ENCODE measurements at places on chromosomes 2 and 18.

DNA sequence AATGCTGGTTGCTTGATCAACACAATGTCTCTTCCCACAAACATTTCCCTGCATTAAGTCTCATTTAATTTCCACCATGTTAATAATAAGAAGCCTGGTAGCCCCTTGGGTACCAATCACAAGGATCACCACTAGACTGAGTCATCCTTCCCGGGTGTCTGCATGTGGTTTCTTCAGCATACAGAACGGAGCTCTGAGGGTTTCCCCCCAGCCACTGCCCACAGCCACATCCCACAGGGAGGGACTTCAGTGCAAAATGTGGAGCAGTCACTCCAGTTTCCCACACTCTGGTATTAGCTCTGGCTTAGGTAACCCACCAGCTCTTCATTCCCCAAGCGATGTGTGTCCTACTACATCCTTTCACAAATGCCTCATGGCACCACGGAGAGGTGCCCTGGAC lies 42.7 kb upstream of the POLE4 start:
- DNase-seq: no peak

DNA sequence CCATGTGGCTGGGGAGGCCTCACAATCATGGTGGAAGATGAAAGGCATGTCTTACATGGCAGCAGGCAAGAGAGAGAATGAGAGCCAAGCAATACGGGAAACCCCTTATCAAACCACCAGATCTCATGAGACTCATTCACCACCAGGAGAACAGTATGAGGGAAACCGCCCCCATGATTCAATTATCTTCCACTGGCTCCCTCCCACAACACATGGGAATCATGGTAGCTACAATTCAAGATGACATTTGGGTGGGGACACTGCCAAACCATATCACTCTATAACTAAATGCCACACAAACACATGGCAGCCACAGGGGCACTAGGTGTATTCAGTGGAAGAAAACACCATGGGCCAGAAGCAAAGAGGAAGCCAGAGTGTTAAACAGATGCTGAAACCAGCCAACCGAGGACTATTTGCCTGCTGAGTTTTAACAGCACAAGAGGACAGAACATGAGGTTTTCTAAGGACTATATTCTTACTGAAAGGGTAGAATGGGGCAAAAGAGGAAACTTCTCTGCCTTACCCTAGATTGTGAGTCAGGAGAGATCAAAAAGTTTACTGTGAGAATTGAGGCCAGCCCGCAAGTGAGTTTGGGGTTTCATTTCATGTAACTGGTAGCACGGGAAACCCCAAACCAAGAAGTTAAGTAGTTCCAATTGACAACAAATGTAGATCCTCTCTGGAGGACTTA lies 49.2 kb downstream of the SIGLEC15 start:
- DNase-seq: no peak

DNA sequence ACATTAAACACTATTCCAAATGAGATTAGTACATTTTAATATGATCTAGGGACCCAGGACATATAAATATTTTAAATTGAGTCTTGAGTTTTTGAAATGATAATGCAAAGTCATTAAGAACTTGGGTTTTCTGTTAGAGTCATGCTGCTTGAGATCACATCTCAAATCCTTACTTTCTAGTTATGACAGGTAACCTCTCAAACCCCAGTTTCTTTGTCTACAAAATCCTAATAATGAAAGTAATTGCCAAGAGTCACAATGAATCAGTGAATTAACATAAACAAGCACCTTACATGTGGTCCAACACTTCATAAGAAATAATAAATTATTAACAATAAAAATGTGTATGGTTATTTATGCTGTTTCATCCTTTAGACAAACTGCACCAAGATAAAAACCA lies 607.6 kb downstream of the LRP1B start:
- DNase-seq: no peak

DNA sequence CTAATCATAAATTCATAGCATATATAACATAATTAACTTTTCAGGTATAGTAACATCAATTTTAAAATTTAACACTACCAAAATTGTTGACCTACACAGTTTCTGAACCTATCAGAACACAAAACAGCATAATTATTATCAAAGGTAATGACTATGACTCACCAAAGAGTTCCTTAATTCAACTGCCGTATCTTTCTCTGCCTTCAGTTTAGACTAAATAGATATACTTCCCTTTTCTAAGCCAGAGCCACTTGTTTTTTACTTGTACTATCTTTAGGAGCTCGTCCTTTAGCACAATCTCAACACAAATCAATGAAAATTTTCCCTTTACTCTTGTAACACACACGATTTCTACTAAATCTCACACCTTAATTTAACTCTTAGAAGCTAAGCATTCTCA lies 54.4 kb downstream of the CCDC88A start:
- no peak for DNase-seq

DNA sequence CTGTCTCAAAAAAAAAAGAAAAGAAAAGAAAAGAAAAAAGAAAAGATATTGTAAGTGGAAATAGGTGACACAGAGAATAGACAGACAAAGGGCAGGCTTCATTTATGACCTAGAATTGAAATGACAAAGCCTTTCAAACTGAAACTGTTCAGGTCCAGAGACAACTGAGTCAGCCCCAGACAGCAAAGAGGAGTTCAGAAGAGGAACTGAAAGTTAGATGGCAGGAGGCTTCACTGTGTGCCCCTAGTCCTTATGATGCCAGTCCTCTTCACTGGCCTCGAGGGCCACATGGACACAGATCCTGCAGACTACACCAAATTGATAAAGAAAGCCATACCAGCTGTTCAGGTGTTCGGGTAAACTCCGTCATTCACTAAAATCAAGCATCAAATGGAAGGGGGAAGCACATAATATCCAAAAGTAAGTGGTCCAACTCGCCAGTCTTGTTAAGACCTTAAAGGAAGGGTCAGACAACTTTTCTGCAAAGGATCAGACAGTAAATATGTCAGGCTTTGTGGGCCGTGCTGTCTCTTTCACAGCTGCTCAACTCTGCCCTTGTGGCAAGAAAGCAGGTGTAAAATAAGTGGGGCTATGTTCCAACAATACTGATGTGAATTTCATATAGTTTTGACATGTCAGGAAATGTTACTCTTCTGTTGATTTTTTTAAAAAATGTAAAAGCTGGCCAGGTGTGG lies 231.9 kb upstream of the MGAT5 start:
- no peak for DNase-seq

GRCh38 chr2:150859162-150859561 lies 371.7 kb upstream of the RND3 start:
- DNase-seq: no peak

- peak; percentile 23 for DNase-seq
Observed at GRCh38 chr2:68909793-68910674, 38.8 kb upstream of the BMP10 start.

GRCh38 chr2:111667542-111668273 lies 216.3 kb downstream of the ANAPC1 start:
- DNase-seq: no peak

- DNase-seq: no peak
Observed at GRCh38 chr2:165562233-165562632, 92.7 kb downstream of the CSRNP3 start.

DNA sequence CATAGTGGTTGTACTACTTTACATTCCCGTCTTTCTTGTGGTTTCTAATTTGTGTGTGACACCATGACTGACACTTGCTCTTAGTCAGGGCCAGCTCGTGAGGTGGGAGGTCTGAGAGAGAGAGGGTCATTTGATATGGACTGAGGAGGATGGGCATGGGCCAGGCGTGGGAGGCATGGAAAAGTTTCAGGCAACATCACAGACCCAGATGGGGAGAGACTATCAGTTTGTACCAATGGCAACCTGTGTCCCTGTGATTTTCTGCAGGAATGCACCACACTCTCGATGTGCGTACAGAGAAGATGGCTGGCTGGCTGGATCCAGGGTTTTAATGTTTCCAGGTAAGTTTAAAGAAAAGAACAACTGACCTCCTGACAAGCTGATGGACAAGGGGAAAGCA lies 273.6 kb downstream of the CYRIA start:
- no peak for DNase-seq

DNA sequence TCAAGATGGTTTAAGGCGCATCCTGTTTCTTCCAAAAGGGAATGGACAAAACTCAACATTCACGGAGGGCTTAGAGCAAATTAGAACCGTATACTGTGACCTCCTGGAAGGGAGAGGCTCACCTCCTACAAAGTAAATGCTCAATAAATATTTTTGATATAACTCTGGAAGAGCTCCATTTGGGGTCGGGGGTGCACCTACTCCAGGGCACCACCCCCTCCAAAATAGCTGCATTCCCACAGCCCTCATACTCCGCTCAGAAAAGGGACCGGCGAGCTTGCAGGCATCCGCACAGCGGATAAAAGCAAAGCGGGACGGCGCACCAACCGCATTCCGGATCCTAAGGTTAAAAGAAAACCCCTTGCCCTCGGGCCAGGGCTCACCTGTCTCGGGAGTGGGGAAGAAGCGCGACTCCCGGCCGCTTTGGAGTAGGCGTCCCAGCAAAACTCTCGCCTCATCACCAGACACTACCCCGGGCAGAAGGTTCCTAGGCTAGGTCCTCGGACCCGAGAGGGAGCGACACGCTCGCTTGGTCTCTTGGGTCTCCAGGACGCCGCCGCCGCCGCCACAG lies 378 bp downstream of the WDPCP start:
- DNase-seq: no peak

GRCh38 chr2:15940661-15941480 lies 521 bp downstream of the MYCN start:
- DNase-seq: no peak

- DNase-seq: no peak
Observed at GRCh38 chr2:183037074-183037552, 1.1 kb downstream of the NCKAP1 start.

- no peak for DNase-seq
Observed at GRCh38 chr2:104891145-104891544, 37.2 kb downstream of the POU3F3 start.

DNA sequence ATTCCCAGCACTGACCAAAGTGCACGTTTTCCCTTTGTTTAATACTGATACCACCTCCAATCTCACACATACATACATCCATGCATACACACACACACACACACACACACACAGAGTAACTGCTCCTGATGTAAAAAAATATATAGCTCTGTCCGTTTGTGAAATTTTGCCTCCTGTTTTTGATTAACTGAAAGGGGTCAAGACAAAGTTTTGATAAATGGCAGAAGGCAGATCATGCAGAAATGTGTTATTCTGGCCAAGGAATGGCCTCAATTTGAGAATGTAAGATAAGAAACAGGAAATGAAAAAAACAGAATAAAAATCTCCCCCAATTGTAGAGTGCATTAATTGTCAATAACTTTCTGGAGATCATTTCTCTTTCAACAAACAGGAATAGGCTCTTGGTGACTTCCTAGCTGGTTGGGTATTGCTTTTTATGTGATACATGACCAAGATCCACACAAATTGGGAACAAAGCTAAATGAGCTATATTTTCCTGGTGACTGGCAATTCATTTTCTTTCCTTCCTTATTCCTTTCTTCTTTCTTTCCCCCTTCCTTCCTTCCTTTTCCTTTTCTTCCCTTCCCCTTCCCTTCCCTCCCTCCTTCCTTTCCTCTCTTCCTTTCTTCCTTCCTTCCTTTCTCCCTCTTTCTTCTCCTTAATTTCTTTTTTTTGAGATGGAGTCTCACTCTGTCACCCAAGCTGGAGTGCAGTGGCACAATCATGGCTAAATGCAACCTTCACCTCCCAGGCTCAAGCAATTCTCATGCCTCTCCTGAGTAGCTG lies 88.9 kb upstream of the PMAIP1 start:
- no peak for DNase-seq

- no peak for DNase-seq
Observed at GRCh38 chr2:187462839-187463238, 14.8 kb upstream of the CALCRL start.

DNA sequence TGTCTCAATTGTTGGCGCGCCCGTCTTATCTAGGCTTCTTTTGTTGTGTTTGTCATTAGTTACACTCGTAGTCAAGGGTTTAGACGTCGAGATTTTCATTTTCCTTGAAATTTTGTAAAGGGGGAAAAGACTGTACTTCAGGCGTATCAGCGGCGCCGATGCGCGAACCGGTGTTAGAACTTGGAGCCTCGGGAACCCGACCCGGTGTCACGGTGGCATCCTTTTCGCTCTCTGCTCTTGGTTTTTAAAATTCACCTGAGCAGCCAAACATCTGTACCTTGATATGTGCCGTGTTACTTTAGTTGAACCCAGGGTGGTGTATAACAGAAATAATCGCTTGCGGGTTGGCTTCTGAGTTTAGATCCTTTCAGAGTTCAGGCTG lies 643 bp downstream of the RMC1 start:
- no peak for DNase-seq

- DNase-seq: no peak
Observed at GRCh38 chr2:189424961-189425360, 16.3 kb upstream of the WDR75 start.

GRCh38 chr18:13374096-13374467 lies 155.5 kb downstream of the LDLRAD4 start:
- no peak for DNase-seq

DNA sequence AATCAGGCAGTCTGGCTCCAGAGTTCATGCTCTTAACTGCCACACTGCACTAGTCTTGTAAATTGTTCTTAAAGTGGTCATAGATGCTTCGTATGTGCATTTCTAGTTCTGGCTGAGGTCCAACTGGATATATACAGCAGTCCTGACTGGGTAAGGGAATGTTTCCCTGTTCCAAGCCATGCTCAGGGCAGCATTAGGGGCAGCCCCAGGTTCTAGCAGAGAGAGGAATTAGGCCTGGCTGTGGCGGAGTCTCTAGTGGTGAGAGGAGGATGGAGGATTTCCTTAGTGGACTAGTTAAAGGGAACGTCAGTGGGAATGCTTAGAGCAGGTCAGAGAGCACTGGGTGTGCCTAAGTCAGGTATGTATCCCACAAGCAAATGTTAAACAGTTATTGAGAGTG lies 28.0 kb downstream of the UBE2E3 start:
- DNase-seq: no peak

DNA sequence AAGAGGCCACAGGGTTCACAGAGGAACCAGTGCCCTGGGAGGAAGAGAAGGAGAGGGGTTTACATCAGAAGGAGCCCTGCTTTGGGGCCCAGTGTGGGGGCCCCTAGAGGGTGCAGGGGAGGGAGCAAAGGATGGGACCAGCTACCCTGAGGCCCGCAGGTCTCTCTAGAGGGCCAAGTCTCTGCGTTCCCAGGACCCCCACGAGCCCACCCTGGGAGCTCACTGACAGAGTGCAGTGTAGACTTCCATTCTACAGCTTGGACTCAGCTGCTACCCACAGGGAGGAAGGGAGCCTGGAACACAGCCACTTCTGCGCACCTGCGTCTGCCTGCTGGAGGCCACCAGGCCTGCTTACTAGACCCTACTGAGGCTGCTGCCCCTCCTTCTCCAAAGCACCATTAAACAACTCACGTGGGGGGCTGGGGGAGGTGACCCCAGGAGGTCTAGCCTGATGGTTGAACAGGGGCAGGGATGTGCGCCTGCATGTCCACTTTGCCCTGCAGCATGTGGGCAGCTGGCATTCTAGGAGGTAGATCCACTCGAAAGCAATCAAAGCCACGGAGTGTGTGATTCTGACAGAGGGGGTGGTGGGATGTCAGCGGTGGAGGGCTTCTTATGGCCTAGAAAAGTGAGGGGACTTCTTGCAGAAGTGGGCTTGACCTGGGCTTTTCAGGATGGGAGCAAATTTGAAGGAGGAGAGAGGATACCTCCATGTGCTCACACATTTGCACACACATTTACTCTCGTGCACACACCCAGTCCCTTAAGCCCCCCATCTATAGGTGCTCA lies 90.2 kb downstream of the ZFP36L2 start:
- DNase-seq: no peak

- DNase-seq: no peak
Observed at GRCh38 chr18:36518839-36519238, 221.3 kb downstream of the FHOD3 start.

All from left renal pelvis (tissue), 4 donors.